Activated T-helper 1 cell treated with Interleukin-2 at 50 U/mL for 16 hours (primary cell): ENCODE measurements at places on chromosomes 3 and 15.

DNA sequence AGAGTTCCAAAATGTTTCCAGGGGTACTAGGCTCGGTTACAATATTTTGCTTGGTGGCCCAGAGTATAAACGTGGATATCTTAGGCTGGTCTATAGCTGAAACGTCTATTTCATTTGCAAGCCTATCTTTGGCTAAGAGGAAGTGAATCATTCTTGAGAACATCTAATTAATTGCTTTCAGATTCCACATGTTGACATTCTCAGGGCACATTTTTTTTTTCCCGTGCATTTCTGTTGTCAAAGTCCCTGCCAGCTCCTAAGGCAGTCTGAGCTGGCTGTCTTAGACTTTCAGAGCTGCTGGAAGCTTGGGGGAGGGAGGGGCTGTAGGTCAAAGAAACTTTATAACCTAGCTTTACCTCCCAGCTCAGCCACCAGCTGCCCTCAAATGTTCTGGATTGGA, 23.2 kb upstream of the LAMP3 start:
- no peak for DNase-seq

DNA sequence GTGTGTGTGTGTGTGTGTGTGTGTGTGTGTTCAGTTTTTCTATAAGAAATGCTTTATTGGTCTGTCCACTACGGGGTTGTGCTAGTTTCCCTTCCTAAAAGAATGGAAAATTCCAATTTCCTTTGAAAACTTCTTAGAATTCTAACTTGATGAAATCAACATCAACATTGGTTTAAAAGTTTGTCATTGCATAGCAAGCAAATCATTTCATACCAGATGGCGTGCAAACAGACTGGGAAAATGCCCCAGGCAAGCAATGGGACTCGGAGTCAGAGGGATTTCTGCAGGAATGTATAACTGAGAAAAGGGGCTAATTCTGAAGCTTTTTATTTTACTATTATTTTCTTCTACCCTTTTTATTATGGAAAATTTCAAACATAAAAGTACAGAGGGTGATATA, 13.1 kb upstream of the DYNC1LI1 start:
- DNase-seq, result no peak

DNA sequence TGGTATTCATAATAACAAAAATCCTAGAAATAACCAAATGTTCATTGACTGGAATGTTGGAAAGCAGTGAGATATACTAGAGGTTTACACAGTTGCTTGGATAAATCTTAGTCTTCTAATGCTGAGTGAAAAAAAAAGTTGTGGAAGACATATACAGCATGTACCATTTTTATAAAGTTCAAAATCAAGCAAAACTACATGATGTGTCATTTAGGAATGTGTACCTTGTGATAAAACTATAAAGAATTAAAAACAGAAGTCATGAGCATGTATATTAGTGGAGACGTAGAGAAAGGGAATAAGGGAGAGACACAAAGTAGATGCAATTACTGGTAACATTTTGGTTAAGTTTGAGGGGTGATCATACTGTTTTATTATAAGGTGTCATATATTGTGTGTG, 45.2 kb downstream of the FBXL2 start:
- DNase-seq, result no peak

GRCh38 chr15:98063315-98063714, 102.8 kb downstream of the ARRDC4 start:
- no peak for DNase-seq

DNA sequence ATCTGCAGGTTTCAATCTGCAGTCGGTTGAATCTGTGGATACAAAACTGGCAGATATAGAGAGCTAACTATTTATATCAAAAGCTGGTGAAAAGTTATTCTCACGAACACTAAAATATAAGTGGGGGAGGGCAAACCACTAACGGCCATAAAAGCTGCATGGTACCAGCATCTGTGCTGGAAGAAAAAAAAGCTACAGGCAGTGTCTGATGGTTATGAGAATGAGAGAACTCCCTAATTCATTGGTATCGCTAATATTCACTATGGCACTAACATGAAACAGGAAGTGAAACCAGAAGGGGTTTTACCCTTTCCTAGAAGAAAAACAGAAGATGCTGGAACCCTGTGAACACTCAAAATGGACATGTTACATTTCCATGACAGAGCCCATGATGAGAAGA, 15.9 kb downstream of the CEP70 start:
- DNase-seq, result no peak

- DNase-seq, result no peak
These were observed 6.6 kb upstream of the HESX1 start for GRCh38 chr3:57206423-57206822.

DNA sequence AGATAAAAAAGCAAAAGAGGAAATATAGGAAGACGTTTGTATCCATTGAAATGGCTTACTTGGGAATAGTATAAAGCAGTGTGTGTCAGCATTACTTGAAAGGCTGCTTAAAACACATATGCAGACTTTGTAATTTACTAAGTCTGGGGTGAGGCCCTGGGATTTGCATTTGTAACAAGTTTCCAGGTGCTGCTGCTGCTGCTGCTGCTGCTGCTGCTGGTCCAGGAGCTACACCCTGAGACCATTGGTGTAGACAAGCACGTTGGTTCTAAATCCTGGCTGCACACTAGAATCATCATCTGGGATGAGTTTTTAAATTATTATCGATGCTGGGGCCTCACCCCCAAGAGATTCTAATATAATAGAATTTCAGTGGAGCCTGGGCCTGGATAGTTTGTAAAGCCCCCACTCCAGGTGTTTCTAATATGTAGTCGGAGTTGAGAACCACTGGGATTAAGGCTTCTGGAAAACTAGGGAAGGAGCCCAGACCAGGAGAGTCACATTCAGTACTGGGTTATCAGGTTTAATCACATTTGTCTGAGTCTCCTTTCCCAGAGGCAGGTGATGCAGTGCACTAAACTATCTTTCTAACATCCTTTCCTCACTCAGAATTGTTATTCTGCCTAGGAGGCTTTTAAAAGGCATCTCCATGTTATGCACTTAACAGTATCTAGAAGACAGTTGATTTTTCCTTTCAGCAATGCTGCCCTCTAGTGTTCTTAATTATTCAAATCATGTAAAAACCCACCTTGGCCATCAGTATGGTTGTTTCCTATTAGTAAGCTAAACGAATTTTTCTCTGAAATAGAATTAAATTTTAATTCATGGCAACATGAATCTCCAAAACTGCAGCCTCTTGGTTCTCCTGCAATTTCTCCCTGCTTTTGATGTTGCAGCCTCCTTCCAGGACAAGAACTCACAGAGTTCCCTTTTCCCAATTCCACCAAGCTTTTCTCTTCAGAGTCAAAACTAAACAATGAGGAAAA, 45.4 kb downstream of the SSR3 start:
- DNase-seq, result no peak

DNA sequence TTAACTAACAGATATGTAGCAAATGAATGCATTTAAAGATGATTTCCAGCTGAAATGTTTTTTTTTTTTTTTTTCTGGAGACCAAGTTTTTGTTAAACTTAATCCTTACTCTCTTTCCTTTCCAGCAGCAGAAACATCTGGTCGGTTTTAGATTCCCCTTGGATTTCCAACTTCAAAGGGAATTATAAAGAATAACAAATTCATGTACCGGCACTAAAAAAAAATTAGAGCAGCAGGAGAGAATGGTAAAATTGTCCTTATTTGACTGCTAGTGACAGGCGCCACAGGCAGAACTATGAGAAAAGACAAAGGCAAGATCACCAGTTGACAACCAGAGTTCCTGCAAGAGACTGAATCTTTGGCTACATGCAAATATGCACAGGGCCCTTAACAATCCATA, 393.3 kb downstream of the TIGIT start:
- no peak for DNase-seq

GRCh38 chr3:61866961-61867461, 305.6 kb downstream of the PTPRG start:
- DNase-seq, result no peak

- no peak for DNase-seq
These were observed 133.1 kb downstream of the IL1RAP start for GRCh38 chr3:190646996-190647395.

GRCh38 chr15:79773128-79773527, 123.7 kb downstream of the MTHFS start:
- DNase-seq, result no peak

GRCh38 chr3:154389861-154390260, 40.1 kb downstream of the GPR149 start:
- no peak for DNase-seq

DNA sequence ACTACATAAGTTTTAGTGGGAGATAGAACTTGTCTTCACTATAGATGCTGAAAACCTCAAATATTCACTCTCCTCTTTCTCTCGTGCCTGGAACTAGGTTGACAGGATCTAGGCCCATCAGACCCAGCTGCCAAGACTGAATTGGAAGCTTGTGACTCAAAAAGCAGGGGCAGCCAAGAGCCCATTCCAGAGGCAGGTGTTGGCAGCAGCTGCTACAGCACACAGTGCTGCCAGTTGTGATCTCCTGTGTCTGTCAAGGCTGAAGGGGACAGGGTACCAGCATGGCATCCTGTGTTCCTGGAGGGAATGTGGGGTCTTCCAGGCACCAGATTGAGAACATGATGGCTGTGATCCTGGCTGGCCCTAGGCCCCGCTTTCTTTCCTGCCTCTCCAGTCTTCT, 92.5 kb upstream of the MB21D2 start:
- DNase-seq, result no peak

DNA sequence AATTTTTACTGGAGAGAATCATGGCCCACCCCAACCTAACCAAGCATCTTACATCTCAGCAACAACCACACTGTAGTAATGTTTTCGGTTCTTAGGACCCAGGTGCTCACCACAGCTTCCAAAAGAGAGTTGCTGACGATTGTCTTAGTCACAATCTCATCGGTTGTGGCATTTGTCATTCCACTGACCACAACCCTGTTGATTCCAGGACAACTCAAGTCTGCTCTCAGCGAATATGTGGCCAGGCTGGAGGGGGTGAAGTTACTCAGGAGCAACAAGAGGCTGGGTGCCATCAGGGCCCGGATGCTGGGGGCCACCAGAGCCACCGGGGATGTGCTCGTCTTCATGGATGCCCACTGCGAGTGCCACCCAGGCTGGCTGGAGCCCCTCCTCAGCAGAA, 25.9 kb downstream of the GALNT15 start:
- no peak for DNase-seq

GRCh38 chr3:136251511-136251910, 1.4 kb downstream of the PCCB start:
- no peak for DNase-seq

- no peak for DNase-seq
These were observed 613.3 kb downstream of the TUSC7 start for GRCh38 chr3:117322866-117323265.

DNA sequence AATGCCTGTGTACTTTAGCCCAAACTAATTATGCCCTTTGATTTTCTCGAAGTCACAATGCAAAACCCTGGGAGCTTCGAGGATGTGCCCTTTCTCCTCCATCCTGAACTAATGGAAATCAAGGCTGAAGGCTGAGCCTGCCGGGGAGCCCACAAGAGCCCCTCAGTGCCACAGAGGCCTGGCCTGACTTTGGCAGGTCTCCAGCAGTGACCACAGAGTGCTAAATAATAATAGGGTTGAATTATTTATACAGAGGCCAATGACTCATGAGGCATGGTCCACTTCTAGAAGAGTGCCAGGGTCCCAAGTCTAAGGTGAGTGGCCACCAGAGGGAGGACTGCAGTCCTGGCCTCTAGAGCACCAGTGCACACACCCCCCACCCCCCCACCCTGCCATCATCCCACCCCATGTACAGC, 19.1 kb upstream of the GLCE start:
- no peak for DNase-seq

GRCh38 chr3:78809966-78810365, 957.8 kb downstream of the ROBO1 start:
- no peak for DNase-seq

GRCh38 chr3:71891483-71891882, 106.5 kb upstream of the PROK2 start:
- no peak for DNase-seq
